NCI-H1417 (cell line): ENCODE measurements at places on chromosomes 6 and 20.
A peak's percentile ranks its signal among the peaks of the same experiment; 100 is the strongest.

GRCh38 chr6:106051226-106051625, 34.9 kb upstream of the PRDM1 start:
- peak; percentile 25 for DNase-seq

- no peak for DNase-seq
Measured at GRCh38 chr6:122657601-122658000, 47.4 kb downstream of the PKIB start.

DNA sequence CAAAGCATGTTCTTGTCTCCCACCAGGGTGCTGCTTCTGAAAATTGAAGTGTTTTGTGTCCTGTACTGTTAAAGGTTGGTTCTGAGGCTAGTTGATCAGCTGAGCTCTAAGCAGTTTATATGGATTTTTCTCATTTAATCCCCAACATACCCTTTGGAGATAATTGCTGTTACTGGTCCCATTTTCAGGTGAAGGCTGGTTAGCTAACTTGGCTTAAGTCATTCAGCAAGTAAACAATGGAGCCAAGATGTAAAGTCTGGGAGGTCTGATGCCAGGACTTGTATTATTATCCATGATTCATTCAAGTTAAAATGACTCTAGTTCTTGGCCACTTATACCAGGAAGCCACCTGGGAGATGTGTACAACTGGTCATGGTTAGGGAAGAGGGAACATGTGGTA, 42.5 kb upstream of the FERMT1 start:
- no peak for DNase-seq

- no peak for DNase-seq
Measured at GRCh38 chr6:83370567-83370966, 60.3 kb downstream of the ME1 start.

GRCh38 chr6:130896249-130896648, 69.0 kb downstream of the SMLR1 start:
- DNase-seq, result no peak

DNA sequence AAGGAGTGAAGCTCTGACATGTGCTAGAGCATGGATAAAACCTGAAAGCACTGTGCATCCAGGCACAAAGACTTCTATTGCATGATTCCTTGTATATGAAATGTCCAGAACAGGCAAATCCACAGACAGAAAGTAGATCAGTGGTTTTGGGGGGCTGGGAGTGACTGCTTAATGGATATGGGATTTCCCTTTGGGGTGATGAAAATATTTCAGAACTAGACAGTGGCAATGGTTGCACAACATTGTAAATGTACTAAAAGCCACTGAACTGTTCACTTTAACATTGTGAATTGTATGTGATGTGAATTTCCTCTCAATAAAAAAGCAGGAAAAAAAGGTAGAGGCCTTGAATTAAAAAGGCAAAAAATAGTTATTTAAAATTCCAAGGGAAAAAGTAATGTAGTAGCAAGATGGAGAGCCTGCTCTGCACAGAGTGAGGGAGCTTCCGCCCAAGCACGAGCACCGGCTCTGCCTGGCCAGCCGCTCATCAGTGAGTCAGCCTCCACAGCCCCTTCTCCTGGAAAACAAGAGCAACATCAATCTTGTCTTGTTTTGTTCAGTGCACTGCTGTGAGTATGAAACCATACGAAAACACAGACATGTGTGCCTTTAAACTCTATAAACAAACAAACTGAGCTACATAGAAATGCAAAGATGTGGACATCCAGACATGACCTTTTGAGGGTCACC, 74.6 kb upstream of the THBS2 start:
- DNase-seq, result no peak

DNA sequence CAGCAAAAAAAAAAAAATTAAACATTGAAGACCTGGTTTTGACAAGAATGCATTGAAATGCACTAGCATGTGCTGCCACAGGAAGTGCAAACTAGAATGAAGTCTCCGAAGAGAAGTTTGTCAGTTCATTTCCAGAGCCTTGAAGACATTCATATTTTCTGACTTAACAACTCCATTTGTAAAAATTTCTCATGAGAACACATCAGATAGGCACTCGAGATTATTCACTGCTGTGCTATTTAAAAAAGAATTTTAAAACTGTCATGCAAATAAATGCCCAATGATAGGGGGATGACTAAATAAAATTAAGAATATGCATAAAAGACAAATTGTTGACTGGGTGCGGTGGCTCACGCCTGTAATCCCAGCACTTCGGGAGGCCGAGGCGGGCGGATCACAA, 394.6 kb upstream of the JARID2 start:
- no peak for DNase-seq

DNA sequence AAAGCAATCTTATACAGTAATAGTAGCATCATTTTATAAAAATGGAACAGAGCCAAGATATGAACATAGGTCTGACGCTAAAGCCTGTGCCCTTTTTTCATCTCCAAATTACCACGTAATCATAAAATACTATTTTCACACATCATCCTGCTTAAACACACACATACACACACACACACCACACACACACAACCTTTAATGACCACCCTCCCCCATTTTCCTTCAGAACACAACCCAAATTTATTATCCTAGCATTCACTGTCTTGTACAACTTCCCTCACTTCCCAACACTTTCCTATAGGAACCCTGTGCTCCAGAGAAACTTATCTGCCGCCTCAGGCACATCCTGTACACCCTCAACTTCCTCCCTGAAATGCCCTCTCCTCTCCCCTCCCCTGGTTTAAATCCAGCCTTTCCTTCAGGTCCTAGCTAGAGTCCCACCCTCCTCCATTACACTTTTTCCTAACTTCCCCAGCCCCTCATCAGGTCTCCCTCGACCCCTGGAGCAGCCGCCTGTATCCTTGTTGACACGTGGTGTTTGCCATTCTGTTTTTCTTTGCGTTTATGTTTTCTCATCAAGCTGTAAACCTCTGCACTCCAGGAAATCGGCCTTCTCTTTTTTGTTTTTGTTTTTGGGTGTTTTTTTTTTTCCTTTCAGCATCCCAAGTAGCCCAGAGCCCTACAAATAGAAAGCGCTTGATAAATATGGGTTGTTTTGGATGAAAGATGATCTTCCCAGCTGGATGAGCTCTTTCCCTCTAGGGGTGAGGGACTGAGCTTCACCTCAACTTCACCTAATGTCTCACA, 968 bp upstream of the MMP24 start:
- no peak for DNase-seq

GRCh38 chr6:135358251-135358821, 139.2 kb downstream of the AHI1 start:
- DNase-seq, result no peak

- DNase-seq, result no peak
Measured at GRCh38 chr20:32429745-32430360, 71.7 kb downstream of the ASXL1 start.

GRCh38 chr20:40502576-40502975, 186.5 kb downstream of the MAFB start:
- DNase-seq, result no peak

- DNase-seq, result no peak
Measured at GRCh38 chr20:63152322-63153253, 63.3 kb downstream of the YTHDF1 start.

DNA sequence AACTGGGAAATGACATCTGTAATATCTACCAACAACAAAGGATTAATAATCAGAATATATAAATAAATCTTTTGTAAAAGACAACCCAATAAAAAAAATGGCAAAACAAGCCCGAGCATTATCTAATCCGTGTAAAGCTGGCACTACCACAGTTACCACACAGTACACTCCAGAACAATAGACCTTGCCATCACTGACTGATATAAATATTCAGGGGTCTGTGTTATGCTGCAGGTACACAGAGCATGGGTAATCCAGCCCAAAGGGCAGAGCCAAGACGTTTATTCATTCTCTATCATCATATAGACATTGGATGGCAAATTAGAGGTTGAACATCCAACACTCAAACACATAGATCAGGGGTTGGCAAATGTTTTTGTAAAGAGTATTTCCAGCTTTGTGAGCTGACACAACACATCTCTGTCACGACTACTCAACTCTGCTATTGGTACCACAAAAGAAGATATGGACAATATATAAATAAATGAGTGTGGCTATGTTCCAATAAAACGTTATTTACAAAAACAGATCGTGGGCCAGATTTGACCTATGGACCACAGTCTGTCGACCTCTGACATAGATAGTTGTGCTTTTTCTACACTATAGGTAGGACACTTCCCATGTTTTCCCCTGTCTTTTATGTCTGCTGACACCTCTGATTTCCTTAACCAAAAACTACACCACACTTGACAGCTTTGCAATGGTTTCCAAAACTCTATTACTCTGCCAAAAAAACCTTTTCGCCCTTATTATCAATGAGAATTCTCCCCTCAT, 4.5 kb downstream of the NCOA6 start:
- no peak for DNase-seq
